Activated CD8-positive, alpha-beta memory T cell treated with anti-CD3 and anti-CD28 coated beads for 1 hour (primary cell): ENCODE measurements at places on chromosomes 12 and 14.
A peak's percentile ranks its signal among the peaks of the same experiment; 100 is the strongest.

DNA sequence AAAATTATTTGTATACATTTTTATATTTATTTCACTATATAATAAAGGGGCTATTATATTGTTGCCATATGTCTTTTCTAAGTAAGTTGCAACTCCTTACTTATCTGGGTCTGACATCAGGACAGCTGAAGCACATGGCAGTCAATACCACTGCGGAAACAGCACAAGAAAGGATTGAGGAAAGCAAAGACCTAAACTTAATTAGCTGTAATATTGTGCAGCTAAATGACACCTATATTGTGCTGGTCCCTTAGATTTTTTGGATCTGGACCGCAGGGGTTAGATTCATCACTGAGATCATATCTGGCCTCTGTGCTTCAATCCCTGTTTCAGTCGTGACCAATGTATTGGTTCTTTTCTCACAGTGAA, 359.6 kb upstream of the DIO2 start:
- no peak for DNase-seq

DNA sequence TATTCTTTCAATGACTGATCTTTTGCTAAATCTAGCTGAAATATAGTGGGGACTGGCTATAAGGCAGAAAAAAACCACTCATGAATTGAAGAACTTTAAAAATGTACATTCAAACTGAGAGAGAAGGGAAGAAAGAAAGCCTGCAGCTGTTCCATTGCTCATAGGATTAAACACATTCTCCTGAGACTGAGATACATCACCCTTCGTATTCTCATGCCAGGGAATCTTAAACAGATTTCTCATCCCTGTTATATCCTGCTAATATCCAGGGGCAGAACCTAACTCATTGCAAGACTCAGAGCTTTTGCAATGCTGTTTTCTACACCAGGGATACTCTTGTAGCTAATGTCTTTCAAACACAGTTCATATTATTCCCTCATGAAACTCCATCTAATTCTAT, 67.2 kb upstream of the ACSS3 start:
- no peak for DNase-seq

GRCh38 chr14:70706177-70706576, 64.5 kb downstream of the TTC9 start:
- no peak for DNase-seq

DNA sequence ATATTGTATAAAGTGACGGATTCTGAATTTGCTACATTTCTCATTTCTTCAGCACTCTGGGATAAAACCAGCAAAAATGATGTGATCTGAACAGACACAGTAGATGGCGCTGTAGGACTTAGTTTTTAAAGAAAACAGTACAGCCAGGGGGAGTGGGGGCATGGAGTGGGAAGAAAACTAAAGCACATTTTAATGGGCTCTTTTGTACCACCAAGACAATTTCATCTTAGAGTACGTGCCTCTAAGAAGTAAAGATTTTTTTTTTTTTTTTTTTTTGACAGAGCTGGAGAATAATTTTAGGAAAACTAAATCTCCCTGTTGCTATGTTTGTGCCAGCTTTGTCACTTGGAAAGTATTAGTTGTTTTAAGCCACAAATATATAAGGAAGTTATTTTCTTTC, 124.4 kb downstream of the RAD51B start:
- peak; percentile 3 for DNase-seq

DNA sequence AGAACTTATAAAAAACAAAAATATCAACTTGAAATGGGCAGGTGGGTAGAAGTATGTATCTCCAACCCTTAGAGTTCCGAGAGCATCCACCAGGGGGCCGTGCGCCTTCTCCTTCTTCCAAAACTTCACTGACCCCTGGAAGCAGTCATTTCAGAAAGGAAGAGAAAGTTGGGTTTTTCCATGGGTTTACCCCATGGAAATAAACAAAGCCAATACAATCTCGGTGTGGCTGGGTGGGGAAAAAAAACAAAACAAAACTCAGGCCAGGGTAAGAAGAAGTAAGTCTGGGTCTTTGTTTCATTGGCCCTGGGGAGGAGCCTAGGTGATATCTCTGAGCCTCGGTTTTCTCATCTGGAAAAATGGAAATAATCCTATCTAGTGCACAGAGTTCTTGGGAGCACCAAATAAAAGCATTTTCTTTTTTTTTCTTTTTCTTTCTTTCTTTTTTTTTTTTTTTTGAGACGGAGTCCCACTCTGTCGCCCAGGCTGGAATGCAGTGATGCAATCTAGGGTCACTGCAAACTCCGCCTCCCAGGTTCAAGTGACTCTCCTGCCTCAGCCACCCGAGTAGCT, 33.6 kb upstream of the HNF1A start:
- DNase-seq, result peak; percentile 51

DNA sequence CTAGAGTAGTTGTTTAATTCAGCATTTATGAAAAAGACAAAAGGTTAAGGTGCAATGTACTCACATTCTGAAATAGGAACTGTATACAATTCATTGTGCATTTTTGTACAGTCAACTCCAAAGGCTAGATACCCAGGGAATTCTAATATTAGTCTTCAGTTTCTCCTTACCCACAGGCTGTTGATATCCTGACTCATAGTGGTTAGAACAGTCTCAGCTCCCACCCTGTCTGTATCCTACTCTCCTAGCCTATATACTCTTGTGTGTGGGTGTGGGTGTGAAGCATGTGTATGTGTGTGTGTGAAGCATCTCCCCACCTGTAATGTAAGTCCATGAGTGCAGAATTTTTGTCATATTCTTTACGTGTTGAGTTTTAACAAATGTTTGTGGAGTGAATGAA, 229.5 kb downstream of the NAV3 start:
- no peak for DNase-seq

GRCh38 chr14:103858063-103858781, 10.8 kb upstream of the PPP1R13B start:
- no peak for DNase-seq

GRCh38 chr14:24080888-24081738, 9.8 kb downstream of the CPNE6 start:
- peak; percentile 51 for DNase-seq

DNA sequence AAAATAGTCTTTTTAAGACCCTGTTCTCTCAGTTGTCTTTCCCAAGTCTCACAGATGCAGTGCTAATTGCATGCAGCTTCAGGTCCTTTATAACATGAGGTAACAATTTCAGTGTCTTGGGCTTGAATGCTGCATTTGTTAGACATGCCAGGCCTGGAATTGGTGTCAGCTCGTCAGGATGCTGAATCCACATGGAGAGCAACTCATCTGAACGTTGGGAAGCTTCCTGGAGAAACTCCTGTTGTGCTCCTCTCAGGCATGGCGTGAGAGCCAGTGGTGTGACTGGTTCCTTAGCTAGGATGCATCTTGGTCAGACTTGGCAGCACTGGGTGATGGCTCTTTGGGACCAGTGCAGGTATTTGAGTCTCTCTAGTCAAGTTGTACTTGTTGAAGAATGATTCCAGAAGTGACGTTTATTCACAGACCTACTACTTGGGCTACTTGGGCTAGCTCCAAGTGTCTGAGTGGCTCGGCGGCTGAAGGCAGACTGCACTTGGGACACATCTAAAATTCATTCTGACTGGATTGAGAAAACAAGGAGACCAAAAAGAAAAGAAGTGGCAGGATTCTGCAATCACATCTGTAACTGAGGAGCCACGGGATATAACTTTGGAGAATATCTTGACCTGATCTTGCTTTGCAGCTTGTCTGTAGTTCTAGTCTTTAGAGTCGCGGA, 134.8 kb upstream of the ARHGAP5 start:
- no peak for DNase-seq

DNA sequence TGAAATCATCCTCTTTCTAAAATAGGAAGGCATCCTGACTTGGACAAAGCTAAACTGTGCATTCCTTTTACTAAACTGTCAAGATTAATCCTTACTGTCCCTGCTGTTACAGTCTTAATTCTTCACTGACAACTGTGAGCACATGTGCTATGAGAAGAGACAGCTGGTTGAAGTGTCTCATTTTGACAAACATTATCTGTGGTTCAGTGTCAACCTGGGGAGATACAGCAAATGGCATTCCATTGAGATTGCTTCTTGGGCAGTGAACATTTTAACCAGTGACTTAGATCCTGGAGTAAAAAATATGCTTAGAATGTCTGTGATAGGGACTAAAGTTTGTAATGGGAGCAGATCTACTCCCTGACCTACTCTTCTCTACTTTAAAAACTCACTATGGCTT, 552.6 kb upstream of the ATP2B1 start:
- DNase-seq, result no peak

GRCh38 chr14:85620947-85621346, 91.0 kb downstream of the FLRT2 start:
- no peak for DNase-seq

- DNase-seq, result no peak
Observed at GRCh38 chr14:57029620-57030253, 219.5 kb upstream of the OTX2 start.

- DNase-seq, result no peak
Observed at GRCh38 chr14:22190411-22191191, 398.4 kb downstream of the DAD1 start.

DNA sequence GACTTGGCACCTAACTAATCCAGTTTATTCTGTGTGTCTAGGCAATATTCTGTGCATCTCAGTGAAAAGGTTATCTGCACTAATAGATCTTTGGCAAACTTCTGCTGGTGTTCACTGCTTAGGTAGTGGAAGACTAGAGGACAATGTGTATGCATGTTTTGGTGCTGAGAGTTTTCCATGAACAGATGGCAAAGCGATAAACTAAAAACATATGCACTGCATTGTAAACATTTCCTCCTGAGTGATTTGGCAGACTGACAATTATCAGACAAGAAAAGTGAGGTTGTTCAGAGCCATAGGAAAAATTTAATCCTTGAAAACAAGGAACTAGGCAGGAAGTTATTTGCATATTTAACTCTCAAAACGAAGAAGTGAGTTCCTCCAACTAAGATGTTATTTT, 400.4 kb downstream of the ATP23 start:
- no peak for DNase-seq

DNA sequence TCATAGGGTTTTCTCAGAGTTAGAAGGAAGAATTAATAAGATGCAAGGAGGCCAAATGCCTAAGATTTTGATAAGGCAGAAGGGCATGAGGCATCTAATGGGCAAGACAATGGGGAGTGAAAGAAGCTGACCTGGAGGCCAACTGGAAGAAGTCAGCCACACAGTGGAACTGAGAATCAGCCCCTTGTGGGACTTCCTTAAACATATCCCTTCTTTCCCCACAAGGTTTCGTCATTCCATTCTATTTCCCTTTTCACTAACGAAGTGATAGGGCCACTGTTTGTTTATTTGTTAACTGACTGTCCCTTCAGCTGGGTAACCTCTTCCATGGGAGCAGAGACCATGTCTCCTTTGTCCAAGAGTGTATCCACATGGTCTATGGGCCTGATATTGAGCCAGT, 86.2 kb downstream of the HELB start:
- no peak for DNase-seq

DNA sequence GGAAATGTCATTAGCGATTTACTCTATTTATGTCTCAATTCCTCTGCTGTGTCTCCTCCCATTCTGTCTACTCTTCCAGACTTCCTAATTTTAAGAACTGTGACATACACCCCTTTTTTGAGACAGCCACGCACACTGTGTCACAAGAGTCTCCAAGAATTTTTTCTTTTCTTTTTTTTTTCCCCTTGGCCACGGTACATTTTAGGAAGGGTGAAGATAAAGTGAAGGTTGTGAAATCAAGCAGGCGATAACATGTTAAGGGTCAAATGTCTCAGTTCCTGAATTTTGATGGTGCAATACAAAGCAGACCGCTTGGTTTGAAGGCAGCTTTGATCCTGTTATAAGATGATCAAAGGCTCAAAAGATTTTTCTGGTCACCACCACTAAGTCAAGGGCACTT, 4.3 kb downstream of the OLR1 start:
- DNase-seq, result no peak

DNA sequence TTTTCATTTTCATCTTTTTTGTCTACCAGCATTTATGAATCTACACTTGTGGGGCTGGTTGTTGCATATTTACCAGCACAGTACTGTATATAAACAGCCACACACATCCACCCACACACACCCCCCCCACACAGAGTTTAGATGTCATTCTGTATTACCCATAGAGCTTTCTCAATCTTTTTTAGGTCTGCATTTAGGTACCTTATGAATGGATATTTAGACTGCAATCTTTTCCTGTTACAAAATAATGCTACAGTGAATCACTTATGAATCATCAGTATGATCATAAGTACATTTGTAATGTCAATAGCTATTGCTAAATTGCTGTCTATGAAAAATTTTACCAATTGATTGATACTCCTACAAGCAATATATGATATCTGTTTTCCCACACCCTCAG, 67.3 kb upstream of the STK38L start:
- DNase-seq, result no peak

- DNase-seq, result no peak
Observed at GRCh38 chr12:15962760-15963159, 51.6 kb downstream of the DERA start.

- DNase-seq, result no peak
Observed at GRCh38 chr14:69326611-69327010, 66.7 kb downstream of the GALNT16 start.

DNA sequence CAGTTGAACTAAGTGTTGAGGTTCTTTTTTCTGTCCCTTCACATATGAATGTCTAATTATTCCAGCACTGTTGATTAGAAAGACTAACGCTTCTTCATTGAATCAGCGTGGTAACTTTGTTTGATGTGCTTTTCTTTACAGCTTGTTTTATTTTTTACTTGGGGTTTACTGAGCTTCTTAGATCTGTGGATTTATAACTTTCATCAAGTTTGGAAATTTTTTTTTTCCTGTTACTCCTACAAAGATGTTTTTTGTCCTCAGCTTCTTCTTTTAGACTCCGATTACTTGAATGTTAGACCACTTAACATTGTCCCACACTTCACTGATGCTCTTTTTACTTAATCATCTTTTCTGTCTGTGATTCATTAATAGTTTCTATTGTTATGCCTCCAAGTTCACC, 31.5 kb downstream of the NTN4 start:
- no peak for DNase-seq

DNA sequence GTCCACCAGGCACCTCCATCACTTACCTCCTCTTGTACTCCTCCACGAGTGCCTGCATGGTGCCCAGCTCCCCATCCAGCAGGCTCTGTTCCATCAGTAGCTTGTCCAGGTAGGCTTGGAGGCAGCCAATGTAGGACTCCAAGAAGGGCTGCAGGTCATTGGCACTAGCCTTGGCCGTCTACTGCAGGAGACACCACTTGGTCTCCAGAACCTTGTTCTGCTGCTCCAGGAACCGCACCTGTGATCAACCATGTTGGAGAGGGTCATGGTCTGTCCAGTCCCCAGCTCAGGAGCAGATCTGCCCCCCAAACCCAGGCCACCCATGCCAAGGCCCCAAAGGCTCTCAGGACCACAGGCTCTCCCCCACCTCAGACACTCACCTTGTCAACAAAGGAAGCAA, 23.9 kb downstream of the KRT76 start:
- no peak for DNase-seq

GRCh38 chr14:71221119-71221518, 313.9 kb downstream of the PCNX1 start:
- no peak for DNase-seq
